Activated naive CD8-positive, alpha-beta T cell treated with anti-CD3 and anti-CD28 coated beads for 36 hours (primary cell): ENCODE measurements at places on chromosomes 11 and 22. TPM values are rescaled to one million over a fixed set of nuclear protein-coding genes. Genes with fewer than 3 reads are reported as not detected.

The KDM4D gene
- 2.8 TPM for total RNA-seq

The TRIM48 gene
- not detected for total RNA-seq

The CARD18 gene
- not detected for total RNA-seq

The CAVIN3 gene
- total RNA-seq: 30.0 TPM

The TRIM21 gene
- 37.1 TPM for total RNA-seq

The MRGPRX4 gene
- total RNA-seq: not detected

The ADM2 gene
- total RNA-seq: 6.7 TPM

The TTLL1 gene
- 4.2 TPM for total RNA-seq

The PEX16 gene
- total RNA-seq: 34.8 TPM

The BBOX1 gene
- total RNA-seq: not detected

The DGCR6 gene
- 0.68 TPM for total RNA-seq

The TMEM45B gene
- total RNA-seq: 0.58 TPM

The PRRG4 gene
- total RNA-seq: 0.87 TPM

The C22orf42 gene
- not detected for total RNA-seq

The GRM5 gene
- not detected for total RNA-seq
